ENCODE measurements at places on chromosomes 1 and 21.
A peak's percentile ranks its signal among the peaks of the same experiment; 100 is the strongest.

DNA sequence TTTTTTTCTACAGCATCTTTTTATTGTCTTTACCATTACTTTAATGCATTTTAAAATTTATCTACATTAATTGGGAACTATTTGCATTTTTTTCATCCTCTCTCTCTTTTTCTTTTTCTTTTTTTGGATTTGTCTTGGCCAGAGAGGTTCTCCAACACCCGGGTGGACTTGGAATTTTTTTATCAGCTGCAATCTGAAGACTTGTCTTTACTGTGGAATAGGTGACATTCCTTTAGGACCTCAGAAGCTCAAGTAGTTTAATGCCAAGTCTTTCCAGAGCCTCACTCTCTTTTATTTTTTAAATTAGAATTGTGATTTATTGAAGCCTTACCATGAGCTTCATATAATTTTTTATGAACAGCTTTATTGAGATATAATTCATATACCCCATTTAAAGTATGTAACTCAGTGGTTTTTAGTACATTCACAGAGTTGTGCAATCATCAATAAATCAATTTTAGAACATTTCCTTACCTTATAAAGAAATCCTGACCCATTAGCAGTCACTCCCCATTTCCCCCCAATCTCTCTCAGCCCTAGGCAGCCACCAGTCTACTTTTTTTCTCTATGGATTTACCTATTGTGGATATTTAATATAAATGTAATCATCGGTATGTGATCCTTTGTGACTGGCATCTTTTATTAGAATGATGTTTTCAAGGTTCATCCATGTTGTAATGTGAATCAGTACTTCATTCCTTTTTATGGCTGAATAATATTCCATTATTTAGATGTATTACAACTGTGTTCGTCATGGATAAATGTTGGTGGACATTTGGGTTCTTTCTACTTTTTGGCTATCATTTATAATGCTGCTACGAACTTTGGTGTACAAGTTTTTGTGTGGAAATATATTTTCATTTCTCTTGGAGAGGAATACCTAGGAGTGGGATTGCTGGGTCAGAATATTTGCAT is 6.2 kb downstream of the TUFT1 start:
- DNase-seq = no peak

DNA sequence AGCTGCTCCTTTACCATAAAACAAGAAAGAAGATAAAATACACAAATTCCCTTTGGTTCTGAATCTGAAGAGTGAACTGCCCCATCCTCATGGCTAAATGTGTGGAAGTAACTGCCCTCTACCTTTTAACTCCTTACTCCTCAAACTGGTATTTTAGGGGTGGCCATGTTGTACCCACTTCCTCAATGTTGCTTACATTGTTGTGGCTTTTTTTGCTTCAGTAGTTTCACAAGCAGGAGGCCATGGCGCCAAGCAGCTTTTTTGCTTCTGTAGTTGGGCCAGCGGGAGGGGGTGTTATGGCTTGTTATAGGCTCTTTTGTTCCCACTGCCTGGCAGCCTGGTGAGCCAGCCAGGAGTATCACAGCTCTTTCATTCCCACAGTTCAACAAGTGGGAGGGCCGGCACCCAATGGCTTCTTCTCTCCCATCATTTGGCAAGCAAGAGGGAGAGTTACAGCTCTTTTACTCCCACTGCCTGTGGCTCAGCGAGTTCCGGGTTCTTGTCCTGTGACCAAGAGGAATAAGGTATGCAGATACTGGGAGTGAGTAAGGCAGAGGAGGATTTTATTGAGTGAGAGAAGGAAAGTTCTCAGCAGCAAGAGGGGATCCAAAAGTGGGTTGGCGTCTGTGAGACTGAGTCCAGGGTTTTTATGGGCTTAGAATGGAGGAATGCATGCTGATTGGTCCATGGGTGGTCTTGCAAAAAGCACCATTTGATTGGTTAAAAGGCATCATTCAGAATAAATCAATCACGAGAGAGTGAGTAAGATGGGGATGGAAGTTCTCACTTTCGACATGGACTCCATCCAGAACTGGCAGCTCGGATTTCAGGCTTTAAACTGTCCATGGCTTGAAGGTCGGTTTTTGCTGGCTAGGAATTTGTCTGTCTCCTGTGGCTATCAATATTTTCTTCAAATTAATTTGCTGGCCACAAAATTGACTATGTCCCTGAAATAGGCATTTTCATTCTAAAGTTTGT is 429.6 kb downstream of the HLX start:
- DNase-seq = no peak

DNA sequence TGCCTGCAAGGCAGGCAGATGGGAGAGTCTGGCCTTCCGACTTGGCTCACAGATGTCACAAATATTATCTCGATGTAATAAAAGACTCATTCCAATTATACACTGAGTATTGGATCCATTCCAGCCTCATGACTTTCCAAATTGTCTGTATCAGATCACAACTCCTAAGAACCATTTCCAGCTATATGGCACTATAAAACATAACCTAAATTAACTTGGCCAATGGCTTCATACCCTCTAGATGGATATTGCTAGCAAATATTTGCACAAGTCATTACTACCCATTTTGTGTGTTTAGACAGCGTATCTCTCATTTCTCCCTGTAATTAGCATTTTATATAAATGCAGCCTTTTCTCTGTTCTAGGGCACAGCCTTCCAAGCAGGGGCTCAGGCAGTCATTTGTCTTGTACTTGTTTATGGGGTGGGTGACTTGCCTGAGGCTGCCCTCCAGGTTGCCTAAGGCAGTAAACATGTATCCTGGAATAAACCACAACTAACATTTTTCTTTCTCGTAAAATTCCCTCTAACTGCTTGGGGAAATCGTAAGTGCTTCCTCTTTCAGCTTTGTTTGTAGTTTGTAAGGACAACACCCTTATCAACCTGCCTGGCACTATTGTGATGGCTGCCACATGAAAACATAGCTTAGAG is 70.6 kb upstream of the KCNJ6 start:
- DNase-seq = no peak

DNA sequence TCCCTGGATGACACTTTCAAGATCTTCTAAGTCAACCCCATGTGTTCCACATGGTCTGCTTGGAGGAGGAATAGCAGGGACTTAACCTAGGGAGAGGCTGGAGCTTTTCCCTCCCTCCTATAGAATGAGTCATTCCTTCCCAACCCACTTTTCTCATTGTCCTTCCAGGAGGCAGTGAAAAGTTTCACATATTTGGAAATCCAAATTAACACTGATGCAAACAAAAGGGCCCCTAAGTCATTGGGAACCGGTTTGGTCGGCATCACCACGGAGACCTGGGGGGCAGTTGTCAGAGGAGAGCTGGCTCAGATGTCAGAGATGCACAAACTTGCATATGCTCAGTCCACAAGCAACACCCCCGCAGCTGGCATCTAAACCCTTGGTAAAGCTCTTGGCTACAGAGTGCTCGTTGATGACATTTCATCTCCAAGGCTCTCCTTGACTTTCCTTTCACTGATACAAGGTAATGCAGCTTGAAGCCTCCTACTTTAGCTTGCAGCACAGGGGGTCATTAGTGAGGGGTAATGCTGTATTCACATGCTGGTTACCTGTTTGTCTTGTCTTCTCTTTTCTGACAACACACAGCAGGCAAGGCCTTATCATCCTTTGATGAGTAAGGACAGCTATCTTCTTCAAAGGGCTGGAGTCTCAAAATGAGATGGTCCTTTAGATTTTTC is 12.3 kb upstream of the LRRC8D start:
- no peak for DNase-seq

GRCh38 chr1:183218971-183219615 is 33.0 kb downstream of the LAMC2 start:
- DNase-seq = no peak

GRCh38 chr1:27427816-27428315 is 35.4 kb downstream of the GPR3 start:
- no peak for DNase-seq

DNA sequence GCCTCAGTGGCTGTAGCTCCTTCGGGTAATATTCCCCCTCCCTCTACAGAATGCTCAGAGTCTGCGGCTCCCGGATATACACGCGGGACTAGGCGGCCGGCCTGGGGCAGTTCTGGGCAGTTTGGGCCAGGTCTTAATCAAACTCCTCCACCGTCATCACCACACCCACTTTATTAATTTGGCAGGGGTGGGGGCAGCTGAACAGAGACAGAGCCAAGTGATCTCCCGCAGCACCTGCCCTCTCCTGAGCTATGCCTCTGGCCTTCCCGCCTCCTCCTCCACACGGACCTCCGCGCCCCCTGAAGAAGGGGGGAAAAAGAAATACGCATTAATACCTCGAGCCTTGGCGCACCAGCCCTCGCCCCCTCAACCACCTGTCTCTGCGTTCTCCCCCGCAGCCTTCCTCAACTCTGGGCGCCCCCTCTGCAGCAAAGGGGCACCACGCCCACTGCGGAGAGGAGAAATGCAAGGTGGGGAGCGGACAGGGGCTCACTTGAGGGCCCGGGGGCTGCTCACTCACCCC is 42.6 kb downstream of the CD34 start:
- DNase-seq = peak; percentile 91

- DNase-seq = no peak
Observed at GRCh38 chr1:15371610-15372545, 37.8 kb upstream of the EFHD2 start.

GRCh38 chr21:44958471-44959191 is 18.8 kb downstream of the SLX9 start:
- DNase-seq = no peak

- no peak for DNase-seq
Observed at GRCh38 chr21:17786071-17786850, 32.9 kb downstream of the C21orf91 start.
